ENCODE measurements at places on chromosomes 12 and 14. TPM values are rescaled to one million over a fixed set of nuclear protein-coding genes. Genes with fewer than 3 reads are reported as not detected.

The ADGRD1 gene
- 0.84 TPM for total RNA-seq

The CRIP2 gene
- total RNA-seq: 102 TPM

The CELA1 gene
- total RNA-seq: not detected

The GOLGA5 gene
- total RNA-seq: 35.0 TPM

The NTF3 gene
- total RNA-seq: 2.2 TPM

The KRT79 gene
- total RNA-seq: not detected

The BEST3 gene
- not detected for total RNA-seq

The PPP2R5C gene
- 85.6 TPM for total RNA-seq
